H9 (cell line): ENCODE measurements at places on chromosomes 12 and 14. TPM values are rescaled to one million over a fixed set of nuclear protein-coding genes. Genes with fewer than 3 reads are reported as not detected.
A peak's percentile ranks its signal among the peaks of the same experiment; 100 is the strongest.

Gene ASCL1
- 0.20 TPM in 1 of 2 replicates, not detected in the other for total RNA-seq

Gene ANO4
- 5.7 and 6.1 TPM in 2 replicates for total RNA-seq

Gene P2RX7
- 0.09 TPM in 1 of 2 replicates, not detected in the other for total RNA-seq

Gene KRT71
- total RNA-seq, result not detected in 2 replicates

Gene PRB2
- total RNA-seq, result not detected in 2 replicates

Gene ARHGEF40
- total RNA-seq, result 71.1 and 71.4 TPM in 2 replicates

GRCh38 chr14:71113376-71113775 lies 206.1 kb downstream of the PCNX1 start:
- DNase-seq, result no peak

DNA sequence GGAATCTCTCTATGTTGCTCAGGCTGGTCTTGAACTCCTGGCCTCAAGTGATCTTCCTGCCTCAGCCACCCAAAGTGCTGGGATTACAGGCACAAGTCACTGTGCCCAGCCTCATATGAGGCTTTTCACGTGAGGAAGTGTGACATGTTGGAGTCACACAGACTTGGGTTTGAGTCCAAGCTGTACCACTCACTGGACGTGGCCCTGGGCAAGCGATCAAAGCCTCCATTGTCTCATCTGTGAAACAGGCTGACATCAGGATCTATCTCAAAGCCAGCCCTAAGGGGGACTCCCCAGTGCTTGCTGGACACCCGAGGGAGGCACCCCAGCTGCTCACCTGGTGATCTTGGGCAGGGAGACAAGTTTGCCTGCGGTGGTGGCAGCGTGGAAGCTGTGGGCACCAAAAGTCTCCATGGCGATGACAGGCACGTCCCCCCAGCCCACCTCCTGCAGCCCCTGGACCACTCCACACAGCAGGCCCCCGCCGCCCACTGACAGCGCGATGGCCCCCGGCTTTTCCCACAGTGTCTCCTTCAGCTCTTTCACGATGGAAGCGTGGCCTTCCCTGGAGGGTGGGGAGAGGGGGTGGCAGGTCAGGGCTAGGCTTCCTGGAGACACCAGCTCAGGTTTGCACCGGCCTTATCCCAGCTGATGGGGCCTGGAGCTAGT lies 6.7 kb downstream of the SDS start:
- no peak for DNase-seq

DNA sequence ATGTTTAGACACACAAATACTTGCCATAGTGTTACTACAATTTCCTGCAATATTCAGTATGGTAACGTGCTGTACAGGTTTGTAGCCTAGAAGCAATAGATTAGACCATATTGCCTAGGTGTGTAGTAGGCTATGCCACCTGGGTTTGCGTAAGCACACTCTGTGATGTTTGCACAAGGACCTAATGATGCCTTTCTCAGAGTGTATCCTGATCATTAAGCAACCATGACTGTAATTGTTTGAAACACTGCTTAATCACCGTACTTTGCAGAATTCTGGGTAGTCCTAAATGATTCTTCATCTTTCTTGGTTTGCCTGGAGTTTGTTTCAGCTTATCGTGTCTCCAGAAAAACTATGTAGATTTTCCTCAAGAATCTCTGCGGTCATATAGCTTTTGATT lies 11.2 kb upstream of the TCP11L2 start:
- DNase-seq, result no peak

DNA sequence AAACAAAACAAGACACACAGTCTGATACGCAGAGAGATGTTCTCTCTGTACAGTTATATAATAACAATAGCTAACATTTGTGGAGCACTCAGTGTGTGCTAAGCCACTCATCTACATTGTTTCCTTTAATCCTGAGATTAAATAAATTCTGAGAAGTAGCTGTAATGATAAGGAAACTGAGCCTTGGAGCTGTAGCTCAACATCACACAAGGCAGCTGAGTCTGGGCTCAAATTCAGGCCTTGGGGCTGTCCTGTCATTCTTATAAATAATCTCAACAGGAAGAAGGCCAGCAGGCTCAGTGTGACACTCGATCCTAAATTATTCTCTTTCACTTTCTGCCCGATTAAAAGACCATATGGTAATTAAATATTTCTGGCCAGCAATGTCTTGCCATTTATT lies 24.5 kb downstream of the CDKN1B start:
- no peak for DNase-seq

DNA sequence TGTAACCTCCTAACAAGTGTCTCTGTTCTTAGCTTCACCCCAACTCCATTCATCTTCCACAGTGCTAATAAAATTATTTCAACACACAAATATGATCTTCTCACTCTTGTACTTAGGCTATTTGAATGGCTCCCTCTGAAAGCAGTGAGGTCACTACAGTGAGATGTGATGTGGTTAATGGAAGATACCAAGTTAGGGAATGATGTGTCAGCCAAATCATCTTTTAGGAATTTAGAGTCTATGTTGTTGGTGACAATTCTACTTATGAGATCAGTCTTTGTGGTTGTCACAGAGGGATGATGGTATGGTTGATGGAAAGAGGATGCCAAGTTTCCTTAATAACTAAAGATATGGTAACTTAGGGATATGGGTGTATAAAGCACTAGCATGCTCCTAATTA lies 57.6 kb downstream of the POLR3B start:
- no peak for DNase-seq

DNA sequence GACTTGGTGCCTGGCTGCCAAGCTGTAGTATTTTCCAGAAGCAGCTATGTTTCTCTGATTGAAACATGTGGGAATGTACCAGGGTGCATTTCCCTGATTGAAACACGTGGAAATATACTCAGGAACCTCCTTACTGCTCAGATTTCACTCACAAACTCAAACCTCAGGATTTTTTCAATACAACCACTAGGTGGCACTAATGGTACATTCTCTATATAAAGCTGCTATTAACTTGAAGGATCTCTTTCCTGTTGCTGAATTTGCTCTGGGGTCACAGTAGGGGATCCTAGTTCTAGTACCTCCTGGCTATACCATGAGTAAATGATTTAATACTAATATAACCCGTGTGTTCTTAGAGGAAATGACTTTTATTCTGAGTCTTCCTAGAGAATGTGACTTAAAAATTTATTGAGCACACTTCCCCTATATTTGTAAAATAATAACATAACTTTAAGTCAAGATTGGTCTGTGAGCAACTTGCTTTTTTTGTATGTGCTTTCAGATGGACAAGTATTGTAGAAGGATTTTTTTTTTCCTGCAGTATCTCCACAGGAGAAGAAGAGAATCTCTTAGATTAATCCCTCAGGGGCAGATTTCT lies 173.8 kb upstream of the MIS18BP1 start:
- DNase-seq, result peak; percentile 37

GRCh38 chr12:76018111-76018510 lies 13.5 kb downstream of the PHLDA1 start:
- DNase-seq, result peak; percentile 78

DNA sequence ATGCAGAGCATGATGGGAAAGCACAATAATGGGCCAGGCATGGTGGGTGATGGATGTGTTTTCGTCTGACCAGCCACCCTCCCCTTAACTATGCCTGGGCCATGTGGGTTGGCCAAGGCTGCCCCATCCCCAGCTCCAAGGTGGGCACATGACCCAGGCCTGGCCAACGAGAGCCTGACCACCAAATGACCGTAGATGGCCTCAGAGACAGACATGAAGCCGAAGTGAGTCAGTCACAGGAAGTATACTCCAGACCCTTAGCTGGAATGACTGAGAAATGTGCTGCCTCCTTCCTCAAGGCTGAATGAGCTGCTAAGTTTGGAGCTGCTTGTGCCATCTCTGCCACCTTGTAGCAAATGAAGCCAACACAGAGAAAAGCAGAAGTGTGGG lies 233.6 kb downstream of the BCL11B start:
- DNase-seq, result no peak

DNA sequence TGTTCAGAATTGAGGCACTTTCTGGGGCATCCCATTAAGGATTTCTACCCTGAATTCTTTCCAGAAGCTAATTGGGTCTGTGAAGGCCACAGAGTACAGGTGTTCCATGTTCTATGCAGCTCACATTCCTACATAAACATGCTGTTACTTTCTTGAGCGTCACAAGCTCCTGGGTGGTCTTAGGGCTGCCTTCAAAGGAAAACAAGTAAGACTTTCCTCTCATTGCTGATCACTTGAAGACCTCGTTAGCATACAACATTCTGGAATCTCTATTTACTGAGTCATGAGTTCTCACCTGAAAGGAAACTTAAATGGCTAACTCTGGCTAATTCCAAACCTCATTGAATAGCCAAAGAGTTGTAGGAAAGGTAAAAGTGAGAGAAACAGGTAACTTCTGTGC lies 63.0 kb upstream of the HMGA2 start:
- peak; percentile 80 for DNase-seq
